ENCODE measurements at places on chromosomes 2 and 18. TPM values are rescaled to one million over a fixed set of nuclear protein-coding genes. Genes with fewer than 3 reads are reported as not detected.
A peak's percentile ranks its signal among the peaks of the same experiment; 100 is the strongest.

DNA sequence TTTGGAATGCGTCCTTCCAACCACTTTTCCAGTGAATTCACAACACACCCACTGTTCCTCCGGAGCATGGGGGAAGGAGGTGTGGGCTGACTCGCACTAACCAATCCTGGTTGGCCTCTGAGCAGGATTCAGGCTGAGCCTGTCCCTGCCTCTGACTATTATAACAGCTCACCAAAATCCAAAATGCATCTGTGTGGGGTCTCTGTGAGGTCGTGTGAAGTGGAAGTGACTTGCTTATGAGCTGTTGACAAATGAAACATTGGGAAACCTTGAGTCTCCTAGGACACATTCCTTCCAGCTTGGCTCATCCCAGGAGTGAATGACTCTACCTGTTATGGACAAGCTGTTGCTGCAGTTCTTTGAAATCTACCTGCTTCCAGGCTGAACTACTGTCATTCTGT, 1.5 kb downstream of the CIDEA start:
- peaks cover 33% of the 10 kb centered on the region for H3K27me3 ChIP-seq
- peaks cover 5% of the 10 kb centered on the region for H3K36me3 ChIP-seq
- no peak overlapping the region for H3K4me3 ChIP-seq
- no peak overlapping the region for H3K27ac ChIP-seq

DNA sequence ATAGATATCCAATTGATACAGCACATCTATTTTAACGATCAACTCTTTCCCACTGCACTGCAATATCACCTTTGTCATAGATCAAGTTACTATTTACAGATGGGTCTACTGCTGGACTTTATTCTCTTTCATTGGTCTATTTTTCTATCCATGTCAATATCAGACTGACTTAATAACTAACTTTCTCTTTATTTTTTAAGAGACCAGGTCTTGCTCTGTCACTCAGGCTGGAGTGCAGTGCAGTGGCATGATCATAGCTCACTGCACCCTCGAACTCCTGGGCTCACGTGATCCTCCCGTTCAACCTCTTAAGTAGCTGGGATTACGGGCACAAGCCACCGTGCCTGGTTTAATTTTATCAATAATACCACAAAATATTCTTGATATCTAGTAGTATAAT, 71.2 kb downstream of the TLK1 start:
- H3K4me3 ChIP-seq: no peak overlapping the region
- H3K27me3 ChIP-seq: no peaks in the 10 kb centered on the region
- H3K36me3 ChIP-seq: no peaks in the 10 kb centered on the region
- no peak overlapping the region for H3K27ac ChIP-seq
- peaks cover 2% of the 10 kb centered on the region for H3K4me1 ChIP-seq

NIFK gene
- total RNA-seq: 38.5 TPM

DNA sequence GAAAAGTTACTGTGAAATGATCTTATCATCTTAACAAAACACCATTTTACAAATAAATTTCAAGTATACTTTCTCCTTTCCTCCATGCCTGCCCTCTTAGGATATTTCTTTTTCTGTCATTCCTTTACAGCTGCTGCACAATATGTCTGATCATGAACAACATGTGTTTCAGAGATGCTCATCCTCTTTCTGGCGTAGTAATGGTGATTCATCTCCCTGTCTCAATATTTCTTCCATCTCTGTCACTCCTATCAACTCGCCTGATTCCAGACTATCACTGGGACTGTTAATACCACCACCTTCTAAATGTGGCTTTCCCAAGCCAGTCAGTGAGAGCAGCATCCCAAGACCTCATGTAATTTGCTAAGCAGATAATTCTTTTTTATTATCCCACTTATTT, 290.5 kb downstream of the GULP1 start:
- DNase-seq: no peak
- no peak overlapping the region for H3K4me3 ChIP-seq
- H3K27ac ChIP-seq: no peak overlapping the region
- peaks cover 6% of the 10 kb centered on the region for H3K4me1 ChIP-seq
- H3K27me3 ChIP-seq: no peaks in the 10 kb centered on the region

- peak overlapping the region; percentile 59 for H3K27ac ChIP-seq
- H3K4me3 ChIP-seq: no peak overlapping the region
- H3K27me3 ChIP-seq: peaks cover 4% of the 10 kb centered on the region
- peaks cover 5% of the 10 kb centered on the region for H3K4me1 ChIP-seq
Measured at GRCh38 chr2:23745068-23745725, 181.7 kb downstream of the ATAD2B start.

- H3K27me3 ChIP-seq: peaks cover 4% of the 10 kb centered on the region
- H3K27ac ChIP-seq: no peak overlapping the region
- peaks cover 13% of the 10 kb centered on the region for H3K36me3 ChIP-seq
- no peak for DNase-seq
Measured at GRCh38 chr18:21769206-21769605, 28.6 kb downstream of the MIB1 start.

DNA sequence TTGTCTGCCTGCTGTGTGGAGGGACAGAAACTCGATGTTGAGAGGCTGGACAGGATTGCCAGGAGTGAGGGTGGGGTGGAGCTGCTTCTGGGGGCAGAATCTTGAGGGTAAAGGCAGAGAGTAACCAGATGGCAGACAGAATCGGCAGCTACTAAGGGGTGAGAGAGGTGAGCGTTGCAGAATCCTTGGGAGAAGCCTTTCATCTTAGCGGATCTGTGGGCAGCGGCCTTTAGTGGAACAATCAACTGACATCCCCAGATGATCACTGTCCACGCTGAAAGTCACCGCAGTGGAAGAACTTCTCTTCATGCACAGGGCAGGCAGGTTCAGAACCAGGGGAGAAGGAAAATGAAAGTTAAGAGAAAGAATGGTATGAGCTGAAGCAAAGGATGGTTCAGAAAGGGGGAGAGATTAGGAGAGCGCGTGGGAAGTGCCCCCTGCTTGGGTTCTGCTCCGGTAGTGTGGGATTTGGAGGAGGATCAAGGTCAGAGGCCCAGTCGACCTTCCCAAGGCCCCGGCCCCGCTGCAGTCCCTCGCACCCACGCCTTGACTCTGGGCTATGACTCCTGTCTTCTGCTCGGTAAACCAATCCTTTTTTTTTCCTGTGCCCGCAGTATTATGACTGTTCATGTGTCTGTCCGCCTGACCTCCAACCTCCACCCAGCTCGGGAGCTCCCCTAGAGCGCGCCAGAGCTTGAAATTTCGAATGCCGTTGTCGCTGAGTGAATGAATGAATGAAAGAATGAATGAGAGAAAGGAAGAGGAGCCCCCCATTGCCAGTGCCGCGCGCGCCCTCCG, 584 bp downstream of the BOLA3 start:
- DNase-seq: no peak
- H3K27me3 ChIP-seq: peaks cover 10% of the 10 kb centered on the region
- H3K4me3 ChIP-seq: no peak overlapping the region
- peaks cover 5% of the 10 kb centered on the region for H3K4me1 ChIP-seq

DNA sequence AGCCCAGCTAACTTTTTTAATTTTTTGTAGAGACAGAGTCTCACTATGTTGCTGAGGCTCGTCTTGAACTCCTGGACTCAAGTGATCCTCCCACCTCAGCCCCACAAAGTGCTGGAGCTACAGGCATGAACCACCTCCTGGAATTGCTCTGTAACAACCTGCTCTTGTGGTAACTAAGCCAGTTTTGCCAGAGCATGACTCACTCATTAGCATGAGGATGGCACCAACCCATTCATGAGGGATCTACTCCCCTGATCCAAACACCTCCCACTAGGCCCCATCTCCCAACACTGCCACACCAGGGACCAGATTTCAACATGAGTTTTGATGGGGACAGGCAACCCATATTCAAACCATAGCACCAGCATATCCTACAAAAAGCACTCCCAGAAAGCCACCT, 348.9 kb upstream of the RAB12 start:
- peak overlapping the region; percentile 40 for H3K4me3 ChIP-seq
- no peaks in the 10 kb centered on the region for H3K36me3 ChIP-seq
- H3K27ac ChIP-seq: peak overlapping the region; percentile 88
- DNase-seq: no peak
- peaks cover 6% of the 10 kb centered on the region for H3K27me3 ChIP-seq

DNA sequence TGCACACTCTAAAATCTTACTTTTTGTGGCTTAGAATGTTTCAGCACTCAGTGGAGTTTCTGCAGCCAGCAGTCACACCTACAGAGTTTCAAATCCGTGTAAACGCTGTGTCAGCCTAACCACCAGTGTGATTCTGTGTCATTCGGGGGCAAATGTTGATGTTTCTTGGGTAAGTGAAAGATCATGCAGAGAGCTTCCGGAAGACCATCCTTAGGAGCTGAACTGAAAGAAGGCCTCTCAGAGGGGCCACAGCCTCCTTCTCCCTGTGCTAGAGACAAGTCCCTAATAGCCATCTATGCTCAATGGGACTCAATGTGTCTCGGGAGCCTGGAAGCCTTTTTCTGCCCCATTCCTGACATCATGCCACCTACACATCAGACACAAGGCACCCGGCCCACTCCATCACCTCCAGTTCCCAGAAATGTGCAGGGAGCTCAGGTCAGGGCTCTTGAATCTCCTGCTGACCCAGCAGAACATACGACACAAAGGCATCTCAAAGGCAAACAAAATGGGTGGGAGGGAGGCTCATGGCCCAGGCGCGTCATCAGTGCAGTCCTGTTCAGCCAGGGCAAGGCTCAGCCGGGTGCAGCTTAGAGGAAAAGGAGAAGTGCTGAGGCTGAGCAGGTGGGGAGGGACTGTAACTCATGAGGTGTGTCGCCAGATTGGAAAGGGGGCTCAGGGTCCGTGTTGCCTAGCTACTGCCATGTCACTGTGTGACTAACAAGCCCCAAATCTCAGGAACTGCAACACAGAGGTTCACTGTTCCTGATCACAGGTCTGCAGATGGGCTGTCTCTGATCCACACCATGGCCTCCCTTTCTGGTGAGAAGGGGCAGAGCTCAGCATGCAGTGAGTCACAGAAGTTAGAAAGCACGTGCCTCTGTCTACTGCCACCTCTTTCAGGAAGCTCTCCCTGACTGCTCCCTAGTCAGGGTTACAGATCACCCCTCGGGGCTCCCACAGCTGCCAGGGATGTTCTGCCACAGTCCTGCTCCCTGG, 82.0 kb downstream of the SMAD7 start:
- H3K27ac ChIP-seq: no peak overlapping the region
- H3K4me1 ChIP-seq: peaks cover 3% of the 10 kb centered on the region
- no peak overlapping the region for H3K4me3 ChIP-seq
- H3K36me3 ChIP-seq: no peaks in the 10 kb centered on the region
- H3K27me3 ChIP-seq: peaks cover 7% of the 10 kb centered on the region

DNA sequence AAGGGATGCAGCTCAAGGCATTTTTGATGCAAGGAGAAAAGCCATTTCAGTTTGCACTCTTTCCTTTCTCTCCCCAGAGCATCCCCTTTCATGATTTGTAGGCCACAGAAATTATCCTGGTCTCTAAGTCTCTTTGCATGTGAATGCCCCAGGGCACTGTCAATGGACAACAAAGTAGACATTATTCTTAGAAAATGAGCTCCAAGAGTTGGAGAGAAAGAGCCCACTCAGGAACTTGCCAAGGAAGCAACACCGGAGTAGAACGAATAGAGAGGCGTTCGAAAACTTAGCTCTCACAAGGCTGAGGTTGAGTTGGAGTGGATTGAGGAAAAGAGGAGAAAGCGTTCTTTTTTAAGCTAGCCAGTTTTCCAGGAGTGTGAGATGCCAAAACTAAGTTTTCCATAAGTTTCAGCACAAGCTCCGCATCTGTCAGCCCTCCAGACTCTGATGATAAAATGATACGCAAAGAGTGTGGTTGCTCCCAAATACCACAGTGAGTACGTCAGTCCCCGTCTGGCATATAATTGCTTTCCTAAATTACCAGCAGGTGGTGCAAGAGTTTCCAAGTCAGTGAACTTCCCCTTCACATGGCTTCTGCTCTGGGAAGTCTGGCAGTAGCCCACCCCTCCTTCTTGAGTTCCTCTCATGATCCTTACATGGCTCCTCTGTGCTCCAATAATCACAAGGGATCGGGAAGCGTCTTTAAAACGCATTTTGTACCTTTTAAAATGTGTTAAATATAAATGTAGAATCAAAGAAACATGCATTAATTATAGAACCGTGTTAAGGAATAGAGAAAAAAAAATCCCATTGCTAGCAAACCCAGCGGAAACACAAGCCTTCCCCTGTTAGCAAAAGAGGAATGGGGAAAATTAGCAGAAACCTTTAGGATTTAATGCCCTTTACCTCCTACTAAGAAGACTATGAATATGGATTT, 1060.6 kb upstream of the FANCL start:
- H3K4me1 ChIP-seq: no peaks in the 10 kb centered on the region
- no peaks in the 10 kb centered on the region for H3K36me3 ChIP-seq
- no peak overlapping the region for H3K4me3 ChIP-seq
- H3K27ac ChIP-seq: no peak overlapping the region
- no peaks in the 10 kb centered on the region for H3K27me3 ChIP-seq

GRCh38 chr2:100178085-100178788, 35.8 kb upstream of the AFF3 start:
- no peak overlapping the region for H3K4me3 ChIP-seq
- DNase-seq: peak; percentile 53
- H3K27ac ChIP-seq: peak overlapping the region; percentile 64
- H3K27me3 ChIP-seq: no peaks in the 10 kb centered on the region
- peaks cover 9% of the 10 kb centered on the region for H3K4me1 ChIP-seq

GRCh38 chr18:11885278-11885947, 22.7 kb downstream of the MPPE1 start:
- DNase-seq: no peak
- no peak overlapping the region for H3K27ac ChIP-seq
- H3K36me3 ChIP-seq: no peaks in the 10 kb centered on the region
- H3K4me1 ChIP-seq: no peaks in the 10 kb centered on the region
- peaks cover 4% of the 10 kb centered on the region for H3K27me3 ChIP-seq

DNA sequence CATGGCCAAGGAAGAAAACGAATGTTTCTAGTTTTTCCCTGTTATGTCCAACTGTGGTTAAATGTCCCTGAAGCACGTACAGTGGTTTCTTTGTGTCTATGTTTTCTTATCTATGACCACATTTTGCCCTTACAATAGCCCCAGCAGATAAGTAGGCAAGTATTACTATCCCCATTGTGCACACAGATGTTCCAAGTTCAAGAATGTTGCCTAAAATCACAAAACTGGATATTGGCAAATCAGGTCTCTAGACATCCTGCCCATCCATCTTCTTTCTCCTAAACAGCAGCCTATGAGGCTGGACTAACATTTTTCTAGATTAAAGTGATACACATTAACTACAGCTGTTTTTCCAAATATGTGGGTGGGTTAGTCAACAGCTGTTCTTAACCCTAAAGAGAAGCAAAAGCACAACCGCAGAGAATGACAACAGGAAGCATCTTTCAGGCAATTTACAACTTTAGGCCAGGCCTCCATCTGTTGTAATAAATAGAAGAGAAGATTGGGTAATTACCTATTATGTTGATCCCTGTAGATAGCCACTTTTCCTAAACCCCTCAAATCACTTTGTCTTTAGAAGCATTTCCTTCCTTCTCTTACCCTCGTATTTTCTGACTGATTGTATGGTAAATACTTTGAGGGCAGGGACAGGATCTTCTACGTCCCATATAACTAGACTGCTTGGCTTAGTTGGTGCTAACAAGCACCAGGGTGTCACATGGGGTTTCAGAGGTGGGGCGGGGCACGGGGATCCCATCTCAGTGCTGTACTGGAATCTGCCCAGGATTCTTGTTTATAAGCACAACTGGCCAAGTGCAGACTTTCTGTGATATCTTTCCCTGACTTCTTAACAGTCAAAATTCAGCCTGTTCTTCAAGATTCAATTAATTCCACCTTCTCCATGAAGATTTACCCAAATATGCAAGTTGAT, 132.1 kb upstream of the SETBP1 start:
- no peak for DNase-seq
- H3K36me3 ChIP-seq: no peaks in the 10 kb centered on the region
- no peak overlapping the region for H3K27ac ChIP-seq
- H3K27me3 ChIP-seq: peaks cover 2% of the 10 kb centered on the region
- H3K4me3 ChIP-seq: no peak overlapping the region
- no peaks in the 10 kb centered on the region for H3K4me1 ChIP-seq
